ENCODE measurements at places on chromosomes 2 and 18.

DNA sequence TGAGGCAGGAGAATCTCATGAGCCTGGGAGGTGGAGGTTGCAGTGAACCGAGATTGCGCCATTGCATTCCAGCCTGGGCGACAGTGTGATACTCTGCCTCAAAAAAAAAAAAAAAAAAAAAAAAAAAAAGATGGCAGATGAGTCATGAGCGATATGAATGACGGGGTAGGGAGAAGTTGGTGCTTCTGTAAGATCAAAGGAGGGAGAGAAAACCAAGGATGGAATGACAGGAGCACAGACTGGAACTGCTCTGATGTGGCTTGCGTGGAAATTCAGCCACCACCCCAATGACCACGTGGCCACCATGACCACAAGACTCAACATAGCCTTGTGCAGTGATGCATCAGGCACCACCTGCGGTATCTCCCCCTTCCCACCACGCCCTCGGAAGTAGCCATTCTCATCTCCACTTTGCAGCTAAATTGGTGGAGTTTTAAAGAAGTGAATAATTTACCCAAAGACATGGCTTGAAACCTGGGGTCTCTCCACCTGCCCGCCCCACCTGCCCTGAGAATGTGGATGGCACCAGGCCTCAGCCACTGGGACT is 96.0 kb downstream of the ACKR3 start:
- DNase-seq: no peak

GRCh38 chr2:177141866-177142265 is 70.7 kb upstream of the HNRNPA3 start:
- no peak for DNase-seq

DNA sequence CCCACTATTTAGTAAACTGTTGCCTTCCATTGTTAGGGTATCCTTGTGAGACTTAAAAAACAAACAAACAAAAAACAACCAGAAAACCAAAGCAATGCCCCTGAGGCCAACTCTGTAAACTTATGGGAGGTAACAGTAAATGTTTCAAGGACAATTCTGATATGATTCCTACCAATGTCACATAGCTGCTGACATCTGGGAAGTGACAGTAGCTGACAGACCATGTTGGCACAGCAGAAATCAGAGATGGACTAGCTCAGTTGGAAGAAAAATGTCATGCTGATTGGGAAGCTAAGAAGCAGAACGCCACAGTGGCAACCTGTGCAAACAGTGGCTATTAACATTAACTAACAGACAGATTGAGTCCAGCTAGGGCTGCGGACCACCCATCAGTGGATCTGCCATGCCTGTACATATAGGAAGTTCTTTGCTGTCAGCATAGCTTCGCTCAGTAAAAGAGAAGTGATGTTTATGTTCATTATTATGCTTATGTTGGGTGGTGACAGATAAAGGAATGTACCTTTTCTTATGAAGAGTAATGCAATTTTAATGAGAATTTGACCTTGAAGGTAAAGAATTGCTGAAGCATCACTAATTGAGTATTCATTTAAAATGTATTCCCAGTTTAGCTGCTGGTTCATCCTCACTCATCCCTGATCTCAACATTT is 180.6 kb downstream of the PARD3B start:
- DNase-seq: no peak

- DNase-seq: no peak
Measured at GRCh38 chr2:112005406-112006075, 49.5 kb upstream of the TMEM87B start.

GRCh38 chr18:42617221-42617620 is 498.3 kb downstream of the RIT2 start:
- no peak for DNase-seq

DNA sequence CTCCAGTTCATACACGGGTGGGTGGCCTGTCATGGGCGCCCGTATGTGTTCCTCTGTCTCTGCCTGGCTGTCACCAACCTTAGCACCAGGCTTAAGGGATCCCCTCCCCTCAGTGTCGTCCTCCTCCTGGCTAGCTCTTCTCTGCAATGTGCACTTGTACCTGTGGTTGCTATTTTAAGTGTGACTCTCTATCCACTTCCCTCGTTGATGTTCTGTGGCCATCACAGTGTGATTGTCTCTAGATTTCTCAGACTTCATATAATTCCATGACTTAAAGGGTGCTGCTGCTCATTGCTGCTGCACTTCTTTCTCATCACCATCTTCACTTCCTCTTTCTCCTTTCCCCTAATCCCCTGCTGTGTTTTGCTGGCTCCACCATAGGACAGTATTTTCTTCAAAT is 143.4 kb downstream of the EML6 start:
- DNase-seq: no peak

GRCh38 chr18:2655954-2656236 is 369 bp downstream of the SMCHD1 start:
- DNase-seq: no peak

- no peak for DNase-seq
Measured at GRCh38 chr18:79855147-79855933, 57.6 kb downstream of the KCNG2 start.

- no peak for DNase-seq
Measured at GRCh38 chr2:65429786-65430602, 2.4 kb downstream of the SPRED2 start.

DNA sequence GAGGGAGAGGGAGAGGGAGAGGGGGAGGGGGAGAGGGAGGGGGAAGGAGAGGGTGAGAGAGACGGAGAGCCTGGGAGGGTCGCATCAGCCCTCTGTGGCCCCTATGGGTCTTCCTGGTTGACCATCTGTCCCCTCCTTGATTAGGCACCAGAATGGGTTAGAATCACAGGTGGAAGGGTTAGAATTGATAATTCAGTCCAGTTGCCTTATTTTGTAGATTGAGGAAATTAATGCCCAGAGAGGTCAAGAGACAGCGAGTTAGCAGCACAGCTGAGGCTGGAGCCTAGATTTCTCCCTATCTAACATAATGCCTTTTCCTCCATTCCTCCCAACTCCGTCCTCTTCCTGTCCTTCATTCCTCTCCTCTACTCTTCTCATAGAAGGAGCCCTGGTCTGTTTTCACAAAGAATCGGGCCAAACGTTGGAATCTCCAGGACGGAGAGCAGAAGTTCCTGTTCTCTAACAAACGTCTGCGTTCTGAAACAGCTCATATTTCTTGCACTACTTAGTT is 338 bp upstream of the THUMPD2 start:
- DNase-seq: no peak

DNA sequence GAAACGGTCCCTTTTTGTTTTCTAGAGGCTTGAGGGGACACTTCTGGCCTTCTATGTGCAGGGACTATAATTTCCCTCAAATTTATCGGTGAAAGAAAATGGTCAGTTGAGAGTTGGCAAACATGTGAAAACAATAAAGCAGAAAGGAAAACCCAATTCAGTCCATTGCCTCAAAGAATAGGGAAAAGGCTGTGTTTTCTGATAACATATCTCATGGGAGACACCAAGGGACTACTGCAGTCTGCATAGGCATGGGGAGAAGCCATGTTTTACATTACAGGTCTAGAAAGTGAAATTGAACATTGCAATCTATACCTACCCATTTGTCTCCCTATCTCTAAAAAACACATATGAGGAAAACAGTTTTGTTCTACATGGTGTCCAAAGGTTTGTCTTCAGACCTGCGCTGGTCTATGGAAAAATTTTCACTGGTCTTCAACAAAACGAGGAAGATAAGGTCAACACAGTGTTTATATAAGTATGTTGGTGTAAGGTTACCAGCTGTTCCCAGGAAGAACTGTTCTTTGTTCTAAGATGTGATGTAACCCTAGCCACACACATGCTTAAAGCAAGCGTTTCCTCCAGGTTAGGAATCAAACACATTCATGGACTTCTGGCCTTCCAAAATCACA is 179.7 kb downstream of the MREG start:
- DNase-seq: no peak

GRCh38 chr2:42844901-42845821 is 52.8 kb upstream of the HAAO start:
- DNase-seq: no peak

DNA sequence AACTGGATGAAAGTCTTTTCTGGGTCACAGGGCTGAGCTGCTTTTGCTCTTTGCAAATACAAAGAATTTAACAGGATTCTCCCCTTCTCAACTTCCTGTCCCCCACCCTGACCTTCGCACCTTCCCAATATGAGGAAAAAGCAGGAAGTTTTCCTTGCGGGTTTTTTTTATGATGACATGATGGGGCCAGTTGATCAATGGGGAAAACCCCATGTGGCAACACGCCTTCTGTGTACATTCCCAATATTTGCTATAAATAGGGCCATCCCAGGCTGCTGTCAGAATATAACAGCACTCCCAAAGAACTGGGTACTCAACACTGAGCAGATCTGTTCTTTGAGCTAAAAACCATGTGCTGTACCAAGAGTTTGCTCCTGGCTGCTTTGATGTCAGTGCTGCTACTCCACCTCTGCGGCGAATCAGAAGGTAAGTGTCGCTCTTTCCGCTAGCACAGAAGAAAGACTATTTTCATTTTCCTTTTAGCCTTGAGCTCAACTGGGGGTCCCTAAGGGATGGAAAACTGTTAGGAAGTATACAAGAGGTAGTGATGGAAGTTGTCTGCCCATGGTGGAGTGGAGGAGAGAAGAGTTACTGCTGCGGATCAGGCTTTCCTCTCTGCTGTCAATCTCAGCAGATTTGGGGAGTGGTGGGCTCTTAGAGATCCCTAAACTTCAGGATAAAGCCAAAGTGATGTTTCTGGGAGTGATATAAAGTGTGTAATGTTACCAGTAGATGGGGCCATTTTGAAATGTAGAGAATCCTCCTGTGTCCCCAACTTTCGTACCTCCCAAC is at the start of gene CCL20:
CCL20 (plus strand) TSS at position 281 of the 792 bp plus-strand sequence; CDS start at position 351, 70 bp downstream.
- no peak for DNase-seq

GRCh38 chr18:55405893-55406406 is 182.0 kb downstream of the TCF4 start:
- DNase-seq: peak; percentile 79

- no peak for DNase-seq
Measured at GRCh38 chr2:177489719-177490301, 97.2 kb downstream of the AGPS start.

- no peak for DNase-seq
Measured at GRCh38 chr2:133713049-133713580, 144.9 kb upstream of the NCKAP5 start.

DNA sequence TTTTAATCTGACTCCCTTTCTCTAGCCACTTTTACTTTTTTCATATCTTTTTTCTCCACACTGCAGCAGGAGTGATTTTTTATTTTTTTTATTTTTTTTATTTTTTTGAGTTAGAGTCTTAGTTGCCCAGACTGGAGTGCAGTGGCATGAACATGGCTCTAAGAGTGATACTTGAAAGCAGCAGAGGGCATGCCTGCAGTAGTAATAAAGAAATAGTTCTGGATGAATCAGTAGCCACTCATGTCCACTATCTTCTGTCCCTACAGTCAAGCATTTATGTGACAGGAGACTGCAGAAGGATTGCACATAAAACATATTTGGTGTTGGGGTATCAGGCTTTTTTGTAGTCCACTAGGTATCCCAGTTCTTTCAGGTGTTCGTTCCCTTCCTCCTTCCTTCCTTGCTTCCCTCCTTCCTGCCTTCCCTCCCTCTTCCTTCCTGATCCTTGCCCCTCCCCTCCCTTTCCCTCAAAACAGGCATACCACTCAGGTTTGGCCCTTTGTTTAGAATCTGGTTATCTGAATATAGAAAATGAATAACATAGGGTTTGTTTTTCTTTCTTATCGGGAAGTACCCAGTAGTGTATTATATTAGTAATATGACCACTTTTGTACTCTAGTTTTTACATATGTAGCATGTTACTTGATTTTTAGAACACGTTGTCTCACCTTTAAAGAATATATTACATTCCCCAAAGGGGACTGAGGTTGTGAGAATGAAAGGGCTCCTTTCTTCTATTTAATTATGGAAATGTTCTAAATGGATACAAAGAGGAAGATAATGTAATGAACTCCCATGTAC is 23.5 kb downstream of the MIB1 start:
- no peak for DNase-seq

- DNase-seq: no peak
Measured at GRCh38 chr2:66569321-66569851, 134.5 kb downstream of the MEIS1 start.

DNA sequence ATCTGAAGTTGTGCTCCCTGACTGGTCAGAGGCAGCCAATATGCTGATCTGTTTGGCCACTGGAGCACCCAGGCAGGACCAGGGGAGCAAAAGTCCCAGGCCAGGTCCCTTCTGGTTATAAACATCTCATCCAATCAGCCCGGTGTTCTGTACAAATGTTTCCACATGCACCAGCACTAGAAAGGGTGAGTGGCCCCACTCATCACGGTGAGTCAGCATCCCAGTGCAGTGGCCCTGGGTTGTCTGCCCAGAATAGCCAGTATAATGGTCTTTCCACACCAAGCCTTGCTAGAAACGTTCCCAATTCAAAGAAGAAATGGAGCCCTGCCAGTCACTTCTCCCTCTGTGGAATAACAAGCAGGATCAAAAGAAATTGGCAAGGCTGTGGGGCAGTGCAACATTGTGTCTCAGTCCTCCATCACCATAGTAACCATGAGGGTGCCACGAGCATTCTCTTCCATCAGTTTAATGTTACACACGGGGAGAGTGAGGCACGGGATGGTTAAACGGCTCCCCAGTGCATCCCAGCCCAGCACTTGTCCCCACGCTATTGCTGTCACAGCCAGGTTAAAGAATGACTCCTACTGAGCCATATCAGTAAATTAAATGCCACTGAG is 174.9 kb downstream of the SEPTIN10 start:
- no peak for DNase-seq

GRCh38 chr2:235712176-235712575 is 218.3 kb downstream of the AGAP1 start:
- no peak for DNase-seq

DNA sequence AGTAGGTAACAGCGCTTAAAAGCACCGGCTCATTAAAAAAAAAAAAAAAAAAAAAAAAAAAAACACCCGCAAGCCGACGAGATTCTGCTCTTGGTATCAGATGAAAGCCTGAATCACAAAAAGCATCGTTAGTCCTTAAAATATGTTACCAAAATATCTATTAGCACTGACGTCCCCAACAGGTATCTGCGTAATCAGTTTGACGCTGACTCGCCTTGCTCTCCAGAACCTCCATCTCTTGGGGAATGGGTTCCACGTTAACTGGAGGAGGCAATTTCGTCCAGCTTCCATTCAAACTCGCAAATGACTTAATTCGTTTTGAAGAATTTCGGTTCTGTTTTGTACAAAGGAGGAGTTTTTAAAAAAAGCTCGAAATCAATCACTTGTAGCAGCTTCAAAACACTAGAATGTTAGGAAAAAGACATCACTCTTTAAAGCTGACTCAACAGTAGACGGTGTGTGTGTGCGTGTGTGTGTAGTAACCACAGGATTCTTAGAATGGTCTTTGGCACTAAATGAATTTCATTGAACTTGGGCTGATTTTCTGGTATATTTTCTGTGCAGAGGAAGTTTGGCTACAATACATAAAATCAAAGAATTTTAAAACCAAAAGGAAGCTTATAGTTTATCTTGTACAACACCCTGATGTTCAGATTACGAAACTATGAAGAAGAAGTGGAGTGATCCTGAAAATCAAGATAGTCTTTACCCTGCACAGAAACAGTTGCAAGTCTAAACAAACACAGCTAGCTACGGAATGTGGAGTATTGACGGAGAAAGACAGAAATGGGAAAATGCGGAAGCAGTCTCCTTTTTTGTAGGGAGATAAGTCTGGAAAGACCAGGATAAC is 1.1 kb upstream of the PGAP1 start:
- DNase-seq: no peak

- DNase-seq: peak; percentile 24
Measured at GRCh38 chr2:10260130-10260529, 42.6 kb upstream of the HPCAL1 start.

All from posterior cingulate gyrus (tissue), 11 donors.